Islet precursor cell (in vitro differentiated cells): ENCODE measurements at places on chromosomes 7 and 10.
A peak's percentile ranks its signal among the peaks of the same experiment; 100 is the strongest.

- no peak for DNase-seq
These were observed 50.2 kb downstream of the ABI1 start for GRCh38 chr10:26810435-26811026.

DNA sequence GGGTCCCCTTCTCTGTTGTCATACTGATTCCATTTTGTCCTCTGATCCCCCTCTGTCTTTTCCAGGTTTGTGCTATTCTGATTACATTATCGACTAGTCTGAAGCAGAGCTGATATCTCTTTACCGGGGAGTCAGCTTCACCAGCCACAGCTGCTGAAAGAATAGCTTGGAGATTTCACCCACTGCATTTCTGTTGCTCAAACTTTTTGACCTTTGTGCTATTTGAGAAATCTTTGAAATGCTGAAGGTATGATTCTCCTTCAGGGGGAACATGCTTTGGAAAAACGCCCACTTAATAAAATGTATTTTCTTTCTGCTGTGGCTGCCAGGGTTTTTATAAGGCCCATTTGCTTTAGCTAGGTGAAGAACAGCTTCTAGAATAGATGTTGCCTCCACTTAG, 197.8 kb upstream of the TCF7L2 start:
- no peak for DNase-seq

GRCh38 chr10:52053497-52053896, 260.6 kb upstream of the DKK1 start:
- no peak for DNase-seq

- peak; percentile 35 for DNase-seq
These were observed 29.3 kb upstream of the C10orf53 start for GRCh38 chr10:49649936-49650723.

- DNase-seq: no peak
These were observed 121.0 kb upstream of the FAM171A1 start for GRCh38 chr10:15491856-15492642.

DNA sequence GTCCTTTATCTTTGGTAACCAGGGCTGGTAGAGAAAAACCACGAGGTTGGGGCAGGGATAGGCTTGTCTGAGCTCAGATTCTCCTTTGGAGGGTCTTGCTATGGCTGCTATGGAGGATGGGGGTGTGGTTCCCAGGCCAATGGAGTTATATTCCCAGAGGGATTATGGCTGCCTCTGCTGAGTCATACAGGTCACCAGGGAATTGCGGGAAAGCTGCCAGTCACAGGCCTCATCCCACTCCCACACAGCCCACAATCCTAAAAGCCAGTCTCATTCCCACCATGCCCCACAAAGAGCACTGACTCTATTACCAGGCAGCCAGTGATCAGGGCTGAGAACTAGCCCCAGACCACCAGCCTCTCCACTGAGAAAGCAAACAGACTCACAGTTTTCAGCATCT, 316.6 kb upstream of the TMEM229A start:
- peak; percentile 56 for DNase-seq

DNA sequence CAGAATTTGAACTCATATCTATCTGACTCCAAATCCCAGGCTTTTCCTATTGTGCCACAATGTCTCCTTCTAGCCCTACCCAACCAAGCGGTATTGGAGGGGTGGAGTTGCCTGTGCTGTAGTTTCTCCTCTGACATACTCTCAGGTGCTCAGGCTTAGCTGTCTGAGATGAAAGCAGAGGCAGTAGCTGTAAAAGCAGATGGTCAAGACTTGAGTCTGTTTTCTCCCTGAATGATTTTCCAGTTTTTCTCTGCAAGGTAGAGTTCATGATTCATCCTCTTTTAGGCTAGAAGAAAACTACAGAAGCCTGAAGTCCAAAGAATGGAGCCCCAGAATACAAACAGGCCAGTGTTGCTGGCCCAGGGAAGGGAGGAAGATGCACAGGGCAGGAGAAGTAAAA, 130.0 kb downstream of the PDE1C start:
- DNase-seq: no peak

- DNase-seq: no peak
These were observed 440.8 kb downstream of the HTR7 start for GRCh38 chr10:90417029-90417428.

DNA sequence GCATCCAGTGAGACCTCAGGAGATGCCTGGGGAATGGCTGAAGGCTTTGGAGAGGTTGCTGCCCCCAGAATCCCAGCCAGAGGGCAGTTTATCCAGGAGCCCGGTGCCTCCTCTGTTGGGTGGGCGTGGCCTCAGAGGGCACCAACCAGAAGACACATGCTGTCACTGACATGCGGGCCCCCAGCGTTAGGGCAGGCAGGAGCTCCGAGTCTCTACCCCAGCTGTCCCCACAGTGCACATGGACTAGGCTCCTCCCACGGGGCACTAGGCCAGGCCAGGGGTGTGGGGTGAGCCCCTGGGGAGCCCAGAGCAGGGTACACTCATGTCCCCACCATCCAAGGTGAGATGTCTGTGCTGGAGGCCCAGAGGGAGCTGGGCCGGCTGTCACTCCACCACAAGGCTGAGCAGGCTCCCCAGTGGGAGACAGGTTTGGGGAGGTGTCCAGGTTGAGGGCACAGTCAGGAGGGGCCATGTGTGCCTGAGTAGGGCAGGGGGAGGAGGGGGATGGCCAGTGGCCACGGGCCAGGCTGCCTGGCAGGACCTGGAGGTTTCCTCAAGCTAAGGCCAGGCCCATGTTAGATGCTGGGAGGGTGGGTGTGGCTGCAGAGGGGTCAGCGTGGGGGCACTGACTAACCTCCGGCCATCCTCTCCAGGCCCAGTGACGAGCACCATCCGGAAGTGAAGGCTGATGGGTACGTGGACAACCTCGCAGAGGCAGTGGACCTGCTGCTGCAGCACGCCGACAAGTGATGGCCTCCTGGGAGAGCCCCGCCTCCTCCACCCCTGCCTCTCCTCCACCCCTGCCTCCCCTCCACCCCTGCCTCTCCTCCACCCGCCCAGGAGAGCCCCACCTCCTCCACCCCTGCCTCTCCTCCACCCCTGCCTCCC, 131.3 kb downstream of the FAM53B start:
- DNase-seq: peak; percentile 69

DNA sequence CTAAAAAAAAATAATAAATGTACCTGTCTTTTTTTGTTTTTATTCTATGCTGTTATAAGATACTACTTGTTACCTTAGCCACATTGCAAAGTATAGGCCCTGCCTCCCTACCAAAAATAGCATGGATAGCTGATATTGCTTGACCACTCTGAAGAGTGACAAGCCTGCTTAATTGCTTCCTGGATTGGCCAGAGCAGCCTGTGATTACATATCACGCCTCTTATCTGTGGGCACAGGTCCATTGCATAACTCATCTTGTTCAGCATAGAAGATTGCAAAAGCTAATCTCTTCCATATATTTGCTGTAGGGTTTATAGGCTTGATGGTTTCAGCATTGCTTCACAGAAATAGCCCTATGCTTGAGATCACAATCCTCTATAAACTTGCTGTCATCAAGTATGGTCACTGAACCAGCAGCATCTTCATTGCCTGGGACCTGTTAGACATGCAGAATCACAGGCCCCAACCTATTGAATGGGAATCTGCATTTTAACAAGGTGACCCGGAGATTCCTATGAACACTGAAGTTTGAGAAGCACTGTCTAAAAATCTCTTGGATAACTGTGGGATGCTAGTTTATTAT, 280.8 kb upstream of the CDC14C start:
- DNase-seq: no peak

DNA sequence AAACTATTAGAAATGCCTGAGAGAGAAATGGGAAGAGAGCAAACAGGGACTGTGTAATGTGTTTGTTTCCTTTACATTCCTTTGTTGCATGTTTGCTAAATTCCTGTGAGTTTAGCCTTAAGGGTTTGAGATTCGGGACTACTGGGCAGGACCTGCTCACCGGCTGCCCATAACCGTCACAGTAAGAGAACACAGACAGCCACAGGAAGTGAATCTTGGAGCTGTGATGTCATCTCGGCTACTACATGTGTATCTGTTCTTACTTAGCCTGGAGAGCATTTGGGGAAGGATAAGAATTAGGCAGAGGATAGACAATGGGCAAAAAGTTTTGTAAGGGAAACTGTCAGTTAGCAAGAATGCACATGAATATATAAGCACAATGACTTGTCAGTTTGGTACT, 485.1 kb upstream of the KLF6 start:
- DNase-seq: peak; percentile 90

DNA sequence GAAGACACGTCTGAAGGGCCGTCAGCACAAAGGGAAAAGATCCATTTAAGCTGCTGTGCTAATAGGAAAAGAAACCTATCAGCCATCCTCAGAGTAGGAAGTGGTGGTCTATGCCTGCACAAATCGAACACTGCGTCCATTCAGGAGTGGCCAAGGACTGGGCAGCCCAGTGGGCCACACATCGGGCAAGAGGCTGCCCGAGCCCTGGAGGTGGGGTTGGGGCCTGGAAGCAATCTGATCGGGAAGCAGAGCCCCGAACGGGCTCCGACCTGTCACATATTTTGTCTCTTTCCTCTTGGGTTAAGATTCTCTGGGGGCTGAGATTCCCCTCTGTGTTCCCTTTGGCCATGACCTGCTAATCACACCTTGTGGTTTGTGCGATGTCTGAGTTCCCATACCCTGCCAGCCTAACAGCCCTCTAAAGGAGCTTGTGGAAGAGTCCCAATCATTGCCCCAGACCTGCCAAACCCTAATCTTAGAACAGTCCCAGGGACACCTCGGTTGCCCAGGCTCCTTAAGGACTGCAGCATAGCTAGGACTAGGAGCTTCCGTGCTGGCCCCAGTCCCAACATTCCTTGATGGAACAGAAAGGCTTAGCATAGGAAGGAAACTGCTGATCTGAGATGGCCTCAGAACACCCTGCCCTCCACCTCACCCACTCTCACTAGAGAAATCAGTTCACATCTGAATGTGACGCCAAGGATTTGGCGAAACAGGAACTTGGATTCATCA, 77.9 kb upstream of the SAMD8 start:
- no peak for DNase-seq

DNA sequence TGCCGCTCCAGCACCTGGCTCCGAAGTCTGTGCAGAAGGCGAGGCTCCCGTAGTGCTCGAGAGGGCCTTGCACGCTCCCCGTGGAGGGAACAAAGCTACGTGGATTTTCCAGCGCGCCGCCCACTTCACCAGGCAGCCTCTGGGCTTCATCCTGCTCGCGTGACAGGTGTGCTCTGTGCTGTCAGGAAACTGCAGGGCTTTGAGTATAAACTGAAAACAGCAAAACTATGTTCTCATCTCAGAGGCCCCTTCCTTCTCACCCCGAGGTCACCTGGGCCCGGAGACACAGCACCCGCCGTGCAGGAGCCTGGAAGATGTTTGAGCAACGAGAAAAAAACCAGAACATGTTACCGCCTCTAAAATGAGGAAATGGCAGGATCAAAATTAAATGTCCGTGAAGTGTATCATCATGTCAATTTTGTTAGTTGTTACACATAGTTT, 17.6 kb upstream of the GPR146 start:
- no peak for DNase-seq

- no peak for DNase-seq
These were observed 51.0 kb downstream of the GNAT3 start for GRCh38 chr7:80460857-80461256.

GRCh38 chr10:12511651-12512050, 162.3 kb downstream of the CAMK1D start:
- peak; percentile 13 for DNase-seq

GRCh38 chr7:35998481-35998880, 154.6 kb upstream of the EEPD1 start:
- DNase-seq: no peak

- no peak for DNase-seq
These were observed 44.0 kb downstream of the GBF1 start for GRCh38 chr10:102289356-102289755.

- DNase-seq: peak; percentile 81
These were observed 182.9 kb downstream of the BMPER start for GRCh38 chr7:34087892-34088891.

GRCh38 chr7:113880559-113880958, 38.2 kb downstream of the PPP1R3A start:
- no peak for DNase-seq

GRCh38 chr10:58439632-58440364, 54.6 kb downstream of the TFAM start:
- DNase-seq: no peak

DNA sequence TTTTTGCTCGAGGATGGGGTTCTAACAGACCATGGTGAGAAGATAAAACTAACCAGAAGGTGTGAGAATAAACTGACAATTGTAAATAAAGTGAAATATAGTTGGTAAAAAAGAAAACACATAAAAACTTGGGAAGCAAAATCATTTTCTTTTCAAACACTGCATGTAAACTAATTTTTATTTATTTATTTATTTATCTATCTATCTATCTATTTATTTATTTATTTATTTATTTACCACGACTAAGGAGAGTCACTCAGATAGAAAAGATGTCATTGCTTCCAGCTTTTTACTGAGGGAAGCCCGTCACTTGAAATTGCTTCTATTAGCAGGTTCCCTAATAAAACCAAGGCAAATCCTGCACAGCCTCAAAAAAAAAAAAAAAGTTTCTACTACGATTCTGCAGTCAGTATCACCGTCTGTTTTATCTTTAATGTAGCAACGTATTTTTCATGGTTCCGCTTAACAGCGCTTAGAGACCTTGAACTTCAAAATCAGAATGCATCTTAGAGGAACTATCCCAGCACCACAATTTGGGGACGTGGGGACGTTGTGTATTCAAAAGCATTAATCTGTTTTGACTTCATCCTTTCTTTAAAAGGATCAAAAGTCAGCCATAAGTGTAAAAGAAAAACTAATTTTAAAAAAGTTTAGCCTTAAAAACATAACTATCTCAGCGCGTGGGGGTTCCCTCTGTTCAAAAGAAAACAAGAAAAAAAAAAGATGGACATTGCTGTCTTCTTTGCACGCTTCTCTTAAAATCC, 33.3 kb upstream of the EBLN1 start:
- no peak for DNase-seq

DNA sequence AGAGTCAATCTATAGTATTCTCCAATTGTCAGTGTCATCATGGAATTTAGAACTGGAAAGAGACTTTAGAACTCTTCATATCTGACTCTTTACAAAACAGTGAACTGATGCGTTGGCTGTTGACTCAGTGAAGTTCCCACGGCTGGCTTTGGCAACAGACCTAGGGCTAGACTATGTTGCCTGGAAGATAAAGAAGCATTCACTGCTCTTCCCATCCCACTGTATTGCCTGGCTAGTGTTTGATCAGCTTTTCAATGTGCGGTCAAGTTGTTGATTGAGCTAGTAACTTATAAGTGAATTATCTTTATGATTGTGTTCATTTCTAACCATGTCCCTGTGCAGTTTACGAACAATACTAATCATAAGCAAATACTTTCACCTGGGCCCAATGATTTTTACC, 365.7 kb upstream of the LRGUK start:
- no peak for DNase-seq

- DNase-seq: no peak
These were observed 486.3 kb upstream of the PCDH15 start for GRCh38 chr10:55287346-55287745.

DNA sequence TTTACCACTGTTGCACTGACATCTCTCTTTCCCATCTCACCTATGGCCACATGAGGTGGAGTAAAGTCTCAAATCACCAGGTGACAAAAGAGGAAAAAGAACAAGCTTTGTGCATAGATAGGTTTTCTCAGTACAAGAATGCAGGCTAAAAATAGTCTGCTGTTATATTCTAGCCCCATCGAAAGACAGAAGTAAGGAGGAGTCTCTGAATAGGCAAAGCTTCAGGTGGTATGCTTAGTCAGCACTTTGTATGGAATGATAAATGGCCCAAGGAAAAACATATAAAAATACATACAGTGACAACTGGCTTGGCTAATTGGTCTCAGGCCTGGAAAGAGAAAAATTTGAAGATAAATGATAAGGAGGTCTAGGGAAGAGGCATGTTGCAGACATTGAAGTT, 39.6 kb upstream of the KCND2 start:
- DNase-seq: no peak
